Retinal pigment epithelial cell (primary cell): ENCODE measurements at places on chromosomes 6 and 20.

DNA sequence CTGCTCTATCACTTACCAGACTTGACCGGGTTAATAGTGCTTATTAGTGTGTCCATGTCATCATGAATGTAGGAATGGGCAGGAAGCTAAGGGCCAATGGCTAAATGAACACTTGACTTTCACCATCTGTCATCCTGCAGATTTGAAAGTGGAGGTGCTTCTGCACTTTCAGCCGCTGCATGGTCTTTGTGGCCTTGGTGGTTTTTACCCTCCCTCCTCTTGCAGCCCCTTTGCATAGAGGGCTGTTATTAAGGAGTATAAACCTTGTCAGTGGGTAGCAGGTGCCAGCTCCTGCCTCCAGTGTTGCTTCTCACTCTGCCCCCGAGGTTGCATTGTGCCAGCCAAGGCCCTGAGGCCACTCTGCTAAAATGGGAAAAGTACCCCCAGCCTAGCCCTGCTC, 122.2 kb upstream of the TNFAIP3 start:
- DNase-seq = no peak

- no peak for DNase-seq
Observed at GRCh38 chr20:22684763-22685443, 100.5 kb upstream of the FOXA2 start.

GRCh38 chr20:62663145-62664018, 21.1 kb downstream of the SLCO4A1 start:
- DNase-seq = no peak

DNA sequence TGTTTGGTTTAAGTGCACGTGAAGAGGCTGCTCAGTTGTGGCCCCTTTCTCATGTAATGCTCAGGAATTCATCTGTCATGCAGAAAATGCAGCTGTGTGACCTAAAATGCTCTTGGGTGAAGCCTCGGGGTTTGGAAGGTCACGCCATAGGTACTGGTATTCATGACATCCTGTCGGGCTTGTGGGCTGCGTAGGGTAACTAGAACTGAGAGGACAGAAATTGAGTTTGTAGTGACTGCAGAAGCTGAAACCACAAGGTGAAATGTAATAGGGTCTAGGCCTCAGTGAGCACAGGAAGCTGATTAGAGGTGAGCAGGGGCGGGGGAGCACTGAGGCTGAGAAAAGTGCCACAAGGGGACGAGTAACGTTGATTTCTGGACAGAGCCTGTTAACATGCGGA, 128.8 kb downstream of the SOBP start:
- no peak for DNase-seq

DNA sequence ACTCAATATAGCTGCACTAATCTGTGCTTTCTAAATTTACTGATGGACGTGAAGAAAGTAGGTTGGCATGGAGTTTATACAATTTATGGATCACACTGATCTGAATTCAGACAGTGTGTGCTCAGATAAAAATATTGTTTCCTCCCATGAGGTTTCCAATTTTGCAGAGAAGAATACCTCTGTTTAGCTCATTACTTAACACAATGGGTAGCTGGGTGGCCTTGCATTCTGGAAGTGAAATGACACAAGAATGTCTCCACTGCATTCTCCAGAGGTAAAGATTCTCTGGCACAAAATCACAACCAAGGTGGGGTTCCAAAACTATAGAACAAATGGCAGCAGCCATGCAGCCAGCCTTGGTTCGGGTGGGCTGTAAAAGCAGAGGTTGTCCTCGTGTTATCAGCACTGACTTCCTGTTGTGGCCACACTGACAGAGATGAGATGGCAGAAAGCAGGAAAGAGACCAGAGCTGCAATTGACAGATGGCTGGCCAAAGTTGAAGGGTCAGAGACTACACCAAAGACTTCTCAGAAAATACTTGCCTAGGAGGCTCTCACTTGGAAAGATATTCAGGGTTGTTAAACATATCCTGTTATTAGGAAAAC, 50.2 kb downstream of the HDAC2 start:
- no peak for DNase-seq

DNA sequence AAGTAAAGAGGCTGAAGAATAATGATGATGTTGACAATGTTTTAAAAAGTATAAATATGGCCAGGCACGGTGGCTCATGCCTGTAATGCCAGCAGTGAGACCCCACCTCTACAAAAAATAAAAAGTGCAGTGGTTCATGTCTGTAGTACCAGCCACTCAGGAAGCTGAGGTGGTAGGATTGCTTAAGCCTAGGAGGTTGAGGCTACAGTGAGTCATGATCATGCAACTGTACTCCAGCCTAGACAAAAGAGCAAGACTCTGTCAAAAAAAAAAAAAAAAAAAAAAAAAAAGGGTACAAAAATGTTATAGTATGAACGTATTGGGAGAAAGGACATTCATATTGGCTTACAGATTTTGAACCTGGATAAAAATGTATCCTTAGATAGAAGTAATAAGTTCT, 543.1 kb upstream of the IRAK1BP1 start:
- DNase-seq = no peak

DNA sequence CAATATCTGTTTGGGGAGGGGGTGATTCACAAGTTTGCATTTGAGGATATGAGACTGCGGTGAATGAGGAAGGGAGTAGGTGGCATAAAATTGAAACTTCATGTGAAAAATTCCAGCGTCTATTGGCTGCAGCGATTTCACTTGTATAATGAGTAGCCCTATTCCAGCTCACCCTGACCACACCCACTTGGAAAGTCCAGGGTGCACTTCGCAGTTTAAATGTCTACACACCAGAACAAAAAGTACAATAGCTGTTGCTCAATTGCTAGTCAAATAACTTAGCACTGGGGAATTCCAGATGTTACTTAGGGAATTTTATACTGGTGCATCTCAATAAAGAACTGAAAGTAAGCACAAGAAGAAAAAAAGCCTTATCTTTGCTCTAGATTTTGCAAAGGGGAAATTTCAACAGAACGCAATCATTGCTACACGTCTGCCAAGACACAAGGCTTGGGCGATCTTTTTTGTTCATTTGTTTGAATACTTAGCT, 6.3 kb downstream of the TNFAIP3 start:
- DNase-seq = no peak

GRCh38 chr6:159919800-159920199, 29.0 kb downstream of the MAS1 start:
- DNase-seq = no peak

- DNase-seq = peak; percentile 90
Observed at GRCh38 chr6:142871910-142872331, 73.1 kb downstream of the HIVEP2 start.

DNA sequence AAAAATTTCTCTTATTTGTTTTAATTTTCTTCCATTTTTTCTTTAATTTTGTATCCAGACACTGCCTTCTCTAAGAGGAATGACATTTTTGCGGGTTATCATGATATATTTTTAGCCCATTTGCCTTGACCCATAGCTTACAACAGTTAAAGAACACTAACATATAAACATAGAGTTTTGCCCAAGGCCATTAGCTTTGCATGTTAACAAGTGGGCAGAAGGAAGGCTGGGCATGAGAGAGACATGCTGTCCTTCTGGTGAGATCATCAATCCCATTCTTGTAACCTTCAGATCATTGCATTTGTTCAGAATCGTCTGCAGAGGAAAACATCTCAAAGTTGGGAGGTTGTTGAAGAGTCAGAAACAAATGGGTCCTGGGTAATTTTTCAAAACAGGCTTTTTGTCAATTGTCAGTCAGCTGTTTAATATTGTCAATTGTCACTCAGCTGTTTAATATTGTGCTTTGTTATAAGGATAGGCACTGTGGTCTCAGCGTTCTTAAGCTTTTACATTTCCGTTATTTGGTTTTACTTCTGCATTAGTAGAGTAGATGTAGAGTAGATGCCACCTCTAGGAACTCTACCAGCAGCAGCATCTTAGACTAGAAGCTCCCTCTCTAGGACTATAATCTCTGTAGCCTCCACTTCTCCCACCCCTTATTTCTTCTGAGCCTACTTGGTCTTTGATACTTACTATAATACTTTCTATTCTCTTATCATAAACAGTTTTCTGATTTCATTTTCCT, 243.1 kb downstream of the ESR1 start:
- DNase-seq = no peak

GRCh38 chr20:24968278-24968800, 19.3 kb downstream of the CST7 start:
- DNase-seq = no peak

- DNase-seq = no peak
Observed at GRCh38 chr6:136188486-136188885, 61.6 kb downstream of the MTFR2 start.
